A549 treated with DMSO at 1 μM for 4 hours (cell line): ENCODE measurements at places on chromosomes 5 and 9. TPM values are rescaled to one million over a fixed set of nuclear protein-coding genes. Genes with fewer than 3 reads are reported as not detected.

Gene SHC3
- total RNA-seq: 0.38 to 0.71 TPM (median 0.50 TPM) in 5 replicates

Gene CCDC171
- 0.31 to 0.49 TPM (median 0.40 TPM) in 5 replicates for total RNA-seq

Gene POU5F2
- 0.01 TPM in 3 of 5 replicates, not detected in the others for total RNA-seq

Gene FAM153A
- not detected in 5 replicates for total RNA-seq

Gene RETREG1
- 1.7 to 3.0 TPM (median 1.8 TPM) in 5 replicates for total RNA-seq

Gene GFI1B
- 0.06 to 0.15 TPM (median 0.06 TPM) in 3 of 5 replicates, not detected in the others for total RNA-seq

Gene NINJ1
- total RNA-seq: 75.7 to 99.9 TPM (median 82.3 TPM) in 5 replicates

Gene ADAMTSL2
- not detected in 5 replicates for total RNA-seq

Gene CD74
- 0.08 to 0.36 TPM (median 0.12 TPM) in 3 of 5 replicates, not detected in the others for total RNA-seq
